ENCODE measurements at places on chromosomes 16 and 17.

DNA sequence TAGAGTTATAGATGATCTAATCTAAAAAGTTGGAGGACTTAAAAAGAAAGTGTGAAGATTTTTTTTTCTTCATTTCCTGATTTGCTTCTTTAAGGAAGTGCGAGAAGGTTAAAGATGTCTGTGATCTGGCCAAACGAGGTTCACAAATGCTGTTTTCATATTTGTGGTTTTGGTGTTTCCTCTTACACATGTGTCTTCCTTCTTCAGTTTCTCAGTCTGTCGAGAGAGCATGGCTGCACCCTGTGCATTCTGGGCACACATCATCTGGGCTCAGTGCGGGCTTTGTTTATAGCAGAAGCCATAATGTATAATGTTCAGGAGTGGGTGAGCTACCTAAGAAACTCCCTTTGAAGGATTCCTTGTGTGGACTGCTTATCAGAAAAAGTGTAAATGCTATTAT lies 260.4 kb upstream of the TBX2 start:
- peak; percentile 75 for DNase-seq

DNA sequence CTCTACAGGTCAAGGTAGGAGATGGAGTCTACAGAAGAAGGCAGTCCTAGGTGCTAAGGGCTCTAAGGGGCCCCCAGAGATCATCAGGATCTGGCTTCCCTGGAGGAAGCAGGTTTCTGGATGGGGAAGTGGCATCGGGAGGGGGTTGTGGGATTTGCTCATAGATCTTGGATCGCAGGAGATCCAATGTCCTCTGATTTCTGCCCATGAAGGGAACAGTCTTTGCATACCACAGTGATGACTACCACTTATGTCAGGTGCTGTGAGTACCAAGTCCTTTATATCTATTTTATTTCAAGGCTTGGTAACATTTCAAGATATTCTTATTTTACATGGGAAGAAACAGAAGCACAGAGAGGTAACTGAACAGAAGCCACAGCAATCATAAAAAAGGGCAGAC lies 164.0 kb downstream of the RGS9 start:
- no peak for DNase-seq

DNA sequence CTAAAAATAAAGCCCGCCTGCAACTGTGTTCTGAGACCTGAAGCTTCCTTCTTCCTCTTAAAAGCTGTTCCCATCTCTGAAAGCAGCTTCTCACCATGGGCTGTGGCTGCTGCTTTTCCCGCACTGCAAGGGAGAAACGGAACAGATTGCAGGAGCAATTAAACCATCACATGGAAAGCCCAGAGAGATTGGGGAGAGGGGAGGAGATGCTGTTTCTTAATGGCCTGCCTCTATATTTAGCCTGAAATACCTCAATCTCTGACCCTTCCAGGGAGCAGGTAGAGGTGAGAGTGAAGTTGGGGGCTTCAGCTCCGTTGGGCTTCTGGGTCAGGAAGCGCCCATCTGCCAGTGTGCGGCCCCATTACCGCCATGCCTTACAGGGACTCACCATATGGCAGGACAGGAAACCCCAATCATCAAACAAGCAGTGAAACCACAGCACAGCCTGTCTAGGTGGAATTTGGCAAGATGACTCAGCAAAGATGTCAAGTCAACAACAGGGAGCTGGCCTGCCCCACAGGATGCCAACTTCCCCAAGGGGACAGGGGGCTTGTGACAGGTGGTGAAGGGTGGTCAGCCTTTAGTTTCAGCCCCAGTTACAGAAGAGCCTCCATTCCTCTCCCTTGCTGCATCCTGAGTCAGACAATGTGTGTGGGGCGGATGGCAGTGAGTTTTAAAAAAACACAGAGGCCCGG lies 286.6 kb upstream of the CCL2 start:
- DNase-seq, result peak; percentile 66

DNA sequence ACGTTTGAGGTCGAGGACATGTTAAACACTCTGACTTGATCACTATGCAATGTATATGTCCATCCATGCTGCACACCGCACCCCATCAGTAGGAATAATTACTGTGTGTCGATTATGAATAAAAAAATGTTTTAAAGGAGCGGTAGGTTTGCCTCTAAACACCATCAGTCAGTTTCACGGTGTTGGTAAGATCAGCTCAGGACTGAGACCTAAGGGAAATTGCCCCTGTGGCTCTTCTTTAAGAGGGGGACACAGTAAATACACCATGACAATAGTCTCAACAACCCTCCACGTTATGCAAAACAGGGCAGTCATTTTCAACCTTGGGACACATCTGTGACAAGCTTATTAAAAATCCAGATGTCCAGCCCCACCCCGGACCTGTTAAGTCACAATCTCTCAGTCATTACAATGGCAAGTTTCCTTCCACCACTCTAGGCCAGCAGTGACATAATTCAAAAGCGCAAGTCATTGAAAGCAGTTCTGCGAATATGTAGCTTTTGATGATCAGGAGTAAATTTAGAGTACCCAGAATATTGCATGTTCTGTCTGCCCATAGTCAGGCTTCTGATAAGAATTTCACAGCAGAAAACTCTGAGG lies 1.2 kb downstream of the ATMIN start:
- peak; percentile 8 for DNase-seq

- DNase-seq, result no peak
Observed at GRCh38 chr16:81987706-81988105, 23.6 kb downstream of the SDR42E1 start.

DNA sequence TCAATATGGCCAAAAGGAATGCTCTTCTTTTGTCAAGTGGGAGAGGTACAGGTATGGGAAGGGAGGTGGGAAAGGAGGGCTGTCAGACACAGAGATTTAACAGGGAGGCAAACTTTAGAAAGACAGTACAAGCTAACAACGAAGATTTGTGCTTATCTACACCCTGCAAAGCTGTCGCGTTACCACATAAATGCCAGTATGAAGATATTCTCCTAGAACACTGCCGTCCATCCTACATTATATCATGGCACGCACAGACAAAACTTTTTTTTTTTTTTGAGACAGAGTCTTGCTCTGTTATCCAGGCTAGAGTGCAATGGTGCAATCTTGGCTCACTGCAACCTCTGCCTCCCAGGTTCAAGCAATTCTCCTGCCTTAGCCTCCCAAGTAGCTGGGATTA lies 50.6 kb downstream of the STH start:
- no peak for DNase-seq

DNA sequence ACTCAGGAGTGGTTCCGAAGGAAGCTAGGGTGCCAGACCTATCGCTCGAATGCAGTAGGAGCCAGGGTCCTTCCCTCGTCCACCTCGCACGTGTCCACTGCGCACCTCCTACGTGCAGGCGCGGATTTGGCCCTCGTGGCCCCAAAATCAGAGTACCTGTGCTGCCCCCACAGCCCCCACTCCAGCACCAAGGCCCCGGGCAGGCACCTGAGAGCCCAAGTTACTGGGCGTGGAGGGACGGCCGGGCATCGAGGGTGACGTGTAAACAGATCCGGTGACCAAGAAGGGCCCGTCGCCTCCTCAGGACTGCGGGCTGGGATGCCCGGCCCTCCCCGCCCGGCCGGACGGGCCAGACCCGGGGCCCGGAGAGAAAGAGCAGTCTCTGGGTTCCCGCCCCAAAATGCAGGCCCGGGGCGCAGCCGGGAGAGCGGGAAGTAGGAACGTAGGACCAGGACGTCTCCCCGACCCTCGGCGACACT lies 492 bp downstream of the SLC25A39 start:
- DNase-seq, result no peak

GRCh38 chr17:70447588-70447987 lies 278.3 kb downstream of the KCNJ2 start:
- no peak for DNase-seq

DNA sequence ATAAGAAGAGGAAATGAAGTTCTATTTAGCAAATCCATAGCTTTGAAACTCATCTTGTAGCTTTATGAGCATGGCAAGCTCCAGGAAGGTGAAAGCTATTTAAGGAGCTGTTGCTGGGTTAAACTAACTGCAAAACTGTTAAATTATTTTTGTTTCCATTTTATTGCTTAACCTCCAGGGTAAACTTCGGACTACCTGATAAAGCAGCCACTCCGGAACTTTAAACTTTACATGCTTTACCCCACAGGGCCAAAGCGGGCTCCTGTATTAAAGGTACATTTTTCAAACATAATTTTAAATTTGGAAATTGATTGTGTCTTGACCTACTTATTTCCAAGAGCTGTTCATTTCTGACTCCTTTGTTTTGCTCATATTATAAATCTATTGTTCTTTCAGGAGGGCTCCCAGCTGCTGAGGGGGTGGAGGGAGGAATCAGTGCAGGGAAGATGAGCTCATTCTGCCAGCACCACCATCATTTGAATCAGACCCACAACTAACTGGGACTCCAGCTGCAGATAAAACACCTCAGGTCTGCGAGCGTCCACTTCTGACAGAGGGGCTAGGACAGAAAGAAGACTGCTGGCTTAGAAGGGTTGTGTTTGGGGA lies 157.9 kb downstream of the IRX3 start:
- no peak for DNase-seq

DNA sequence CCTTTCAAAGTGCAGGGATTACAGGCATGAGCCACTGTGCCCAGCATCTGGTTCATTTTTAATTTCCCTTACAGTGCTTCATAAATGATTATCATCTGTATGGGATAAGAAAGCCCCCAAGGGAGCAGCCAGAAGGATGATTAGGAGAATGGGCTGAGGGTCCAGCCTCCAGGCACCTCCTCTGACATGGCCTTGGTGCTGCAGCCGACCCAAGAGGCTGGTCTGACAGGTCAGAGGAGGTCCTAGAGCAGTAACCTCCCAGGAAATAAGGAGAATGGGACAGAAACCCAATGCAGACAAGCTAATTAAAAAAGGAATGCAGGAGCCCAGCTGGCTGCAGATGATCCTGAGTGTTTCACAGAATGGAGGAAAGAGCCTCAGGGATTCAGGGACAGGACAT lies 29.0 kb downstream of the MRC2 start:
- DNase-seq, result no peak

GRCh38 chr16:84239141-84239769 lies 557 bp downstream of the KCNG4 start:
- no peak for DNase-seq

GRCh38 chr16:87790292-87791100 lies 24.7 kb upstream of the KLHDC4 start:
- no peak for DNase-seq
